ENCODE measurements at places on chromosomes 2 and 18.

DNA sequence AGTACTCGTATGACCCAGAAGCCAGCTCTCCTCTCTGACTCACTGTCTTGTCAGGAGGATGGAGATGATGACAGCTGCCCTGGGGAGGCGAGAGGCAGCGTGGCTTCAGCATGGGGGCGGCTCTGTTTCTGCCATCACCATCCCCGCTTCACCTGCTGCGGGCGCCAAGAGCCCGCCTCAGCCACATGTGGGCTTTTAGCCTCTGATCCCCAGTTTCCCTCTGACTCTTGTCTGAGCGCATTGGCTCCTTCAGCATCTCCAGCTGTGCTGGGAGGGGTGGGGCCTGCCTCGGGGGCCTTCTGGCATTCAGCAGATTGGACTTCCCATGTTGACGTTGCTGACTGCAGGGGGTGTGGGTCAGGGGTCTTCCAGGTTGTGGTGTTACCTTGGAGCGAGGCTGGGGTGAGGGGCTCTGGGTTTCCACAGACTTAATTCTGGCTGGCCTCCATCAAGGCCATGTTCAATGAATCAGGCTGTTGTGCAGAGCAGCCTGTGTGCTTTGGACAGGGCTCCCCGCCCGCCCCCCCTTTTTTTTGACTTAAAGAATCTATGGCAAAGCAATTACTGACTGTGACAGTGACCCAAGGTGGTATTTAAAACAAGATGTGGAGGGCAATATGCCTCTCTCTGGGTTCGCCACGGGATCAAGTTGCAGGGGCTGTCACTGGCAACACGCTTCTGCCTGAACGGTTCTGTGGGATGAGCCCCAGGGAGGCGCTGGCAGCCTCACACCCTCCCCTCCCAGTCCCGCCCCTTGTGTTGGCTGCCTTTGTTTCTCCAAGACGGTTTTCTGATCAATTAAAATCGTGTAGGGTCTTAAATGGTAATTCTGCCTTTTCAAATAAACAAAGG, 228.3 kb downstream of the LDLRAD4 start:
- peak; percentile 70 for DNase-seq

- no peak for DNase-seq
These were observed 815 bp downstream of the CEBPZ start for GRCh38 chr2:37230581-37230980.

- DNase-seq, result no peak
These were observed 9.0 kb upstream of the LCT start for GRCh38 chr2:135845997-135846396.

DNA sequence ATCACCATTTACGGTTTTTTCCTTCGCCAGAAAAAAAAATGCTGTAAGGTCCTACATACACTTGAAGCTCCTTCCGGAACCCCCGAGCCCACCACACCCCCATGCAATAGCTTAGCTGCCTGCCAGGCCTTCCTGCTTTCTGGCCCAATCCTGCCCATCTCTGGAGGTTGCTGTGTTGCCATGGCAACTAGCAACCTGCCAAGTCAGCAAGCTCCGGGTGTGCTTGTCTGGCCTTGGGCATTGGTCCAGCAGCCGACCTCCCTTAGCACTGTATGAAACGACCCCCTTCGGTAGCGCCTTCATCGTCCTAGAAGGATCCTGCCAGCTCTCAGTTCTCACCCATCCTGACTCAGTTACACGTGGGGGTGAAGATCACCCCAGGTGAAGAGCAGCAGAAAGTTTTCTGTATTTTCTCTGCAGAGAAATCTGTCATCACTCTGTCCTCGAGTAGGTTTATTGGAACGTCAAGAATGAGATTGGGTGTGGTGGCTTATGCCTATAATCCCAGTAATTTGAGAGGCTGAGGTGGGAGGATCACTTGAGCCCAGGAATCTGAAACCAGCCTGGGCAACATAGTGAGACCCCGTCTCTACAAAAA, 47.4 kb upstream of the MTCL1 start:
- DNase-seq, result no peak

GRCh38 chr2:210392469-210392881, 77.5 kb upstream of the MYL1 start:
- no peak for DNase-seq

DNA sequence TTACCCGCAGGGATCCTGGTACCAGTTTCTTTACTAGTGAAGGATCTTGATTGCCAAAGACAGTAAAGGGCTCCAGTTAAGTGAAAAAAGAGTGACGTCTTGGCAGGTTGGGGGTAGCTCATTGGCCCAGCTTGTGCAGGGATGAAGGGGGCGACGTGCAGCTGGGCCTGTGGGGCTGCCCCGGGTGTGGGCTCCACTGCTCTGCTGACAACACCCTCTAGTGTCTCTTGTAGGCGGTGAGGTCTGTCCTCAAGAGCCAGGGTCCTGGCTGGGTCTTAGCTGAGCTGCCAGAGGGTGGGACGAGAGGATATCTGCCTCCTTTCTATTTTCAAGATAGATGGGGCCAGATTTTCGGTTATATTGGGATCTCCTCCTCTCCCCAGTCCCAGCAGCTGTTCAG, 6.1 kb downstream of the ARHGEF4 start:
- no peak for DNase-seq

DNA sequence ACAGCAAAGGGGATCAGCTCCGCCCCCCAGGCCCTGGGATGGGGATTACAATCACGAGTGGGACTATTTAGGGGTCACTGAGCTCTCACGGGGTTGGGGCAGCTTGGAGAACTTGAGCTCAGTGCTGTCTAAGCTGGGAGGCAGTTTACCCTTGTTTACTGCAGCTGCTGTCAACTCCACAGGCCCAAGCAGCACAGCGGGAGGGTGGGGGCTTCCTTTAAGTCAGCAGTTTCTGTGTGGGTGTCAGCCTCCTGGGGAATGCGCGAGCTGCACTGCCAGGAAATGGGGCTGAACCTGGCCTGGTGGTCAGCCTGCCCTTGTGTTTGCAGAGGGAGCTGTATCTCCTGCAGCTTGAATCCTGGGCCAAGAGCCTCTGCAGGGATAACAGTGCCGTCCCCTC, 29.8 kb downstream of the TOGARAM2 start:
- no peak for DNase-seq

GRCh38 chr2:129794540-129794939, 184.9 kb upstream of the RAB6C start:
- DNase-seq, result peak; percentile 26

DNA sequence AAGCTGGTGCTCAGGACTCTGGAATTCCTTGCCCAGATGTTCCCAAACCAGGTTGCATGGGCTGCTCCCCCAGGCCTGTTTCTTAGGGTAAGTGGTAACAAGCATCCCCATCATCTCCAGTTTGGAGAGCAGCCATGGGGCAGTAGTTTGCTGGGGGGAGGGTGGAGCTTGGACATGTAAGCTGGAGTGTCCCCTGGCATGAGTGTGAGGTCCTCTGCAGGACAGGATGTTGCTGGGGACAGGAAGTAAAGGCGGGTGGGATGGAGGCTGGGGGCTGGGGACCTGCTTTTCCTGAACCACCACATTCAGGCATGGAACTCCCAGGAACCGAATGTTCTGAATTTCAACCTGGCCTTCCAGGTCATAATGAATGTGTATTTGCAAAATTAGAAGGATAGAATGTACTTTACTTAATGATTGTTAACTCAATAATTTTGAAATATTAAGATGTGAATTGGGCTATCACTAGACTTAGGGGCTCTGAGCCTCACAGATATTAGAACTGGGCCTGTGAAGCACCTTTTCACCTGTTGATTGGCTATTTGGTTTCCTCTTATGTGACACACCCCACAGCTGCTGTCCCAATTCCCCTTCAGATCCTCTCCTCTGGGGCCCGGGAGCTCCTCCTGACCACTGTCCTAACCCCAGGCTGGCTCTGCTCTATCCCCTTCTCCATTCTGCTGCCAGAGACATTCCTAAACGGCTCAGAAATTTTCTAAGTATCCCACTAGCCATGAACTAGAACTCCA, 66.4 kb upstream of the EPAS1 start:
- no peak for DNase-seq

DNA sequence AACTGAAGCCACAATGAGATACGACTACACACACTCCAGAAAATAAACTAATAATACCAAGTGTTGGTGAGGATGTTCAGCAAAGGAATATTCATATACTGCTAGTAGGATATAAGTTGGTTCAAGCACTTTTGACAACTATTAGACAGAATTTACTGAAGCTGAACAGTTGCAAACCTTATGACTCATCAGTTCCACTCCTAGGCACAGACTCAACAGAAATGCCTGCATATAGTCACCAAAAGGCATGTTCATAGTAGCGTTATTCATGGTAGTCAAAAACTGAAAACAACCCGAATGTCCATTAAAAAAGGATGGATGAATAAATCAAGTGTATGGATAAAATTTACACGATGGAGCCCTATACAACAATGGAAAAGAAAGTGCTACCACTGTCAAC, 232.0 kb downstream of the ANAPC1 start:
- DNase-seq, result no peak

- DNase-seq, result no peak
These were observed 23.6 kb upstream of the AFTPH start for GRCh38 chr2:64500549-64500948.

GRCh38 chr18:67875944-67876343, 359.4 kb upstream of the DSEL start:
- no peak for DNase-seq

GRCh38 chr2:240223631-240224030, 83.2 kb upstream of the OTOS start:
- DNase-seq, result no peak

DNA sequence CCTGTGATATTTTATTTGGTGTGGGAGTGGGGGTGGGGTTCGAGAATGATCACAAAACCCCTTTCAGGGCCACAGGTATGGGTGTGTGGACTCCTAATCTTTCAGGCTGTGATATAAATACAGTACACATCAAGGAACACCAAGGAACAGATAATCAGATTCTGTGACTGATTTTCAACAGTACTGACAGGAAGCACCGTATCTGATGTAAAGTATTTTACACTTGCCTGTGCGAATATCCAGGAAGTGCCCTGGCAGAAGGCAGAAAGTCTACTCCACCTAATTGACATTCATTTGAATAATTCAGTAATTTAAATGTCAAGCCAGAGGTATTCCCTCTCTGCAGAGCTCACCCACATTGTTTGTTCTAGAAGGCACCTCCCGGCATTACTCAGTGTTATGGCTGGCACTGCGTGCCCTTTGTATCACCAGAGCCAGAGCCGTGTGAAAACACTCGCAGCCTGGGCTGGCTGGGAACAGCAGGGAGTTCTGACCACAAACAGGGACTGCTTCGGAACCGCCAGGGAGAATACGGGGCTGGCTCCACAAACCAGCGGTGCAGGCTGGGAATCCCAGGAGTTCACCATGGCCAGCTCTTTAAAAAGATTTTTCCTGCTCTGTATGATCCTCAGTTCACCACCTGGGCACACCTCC, 91.8 kb downstream of the ACVR1 start:
- DNase-seq, result peak; percentile 76

GRCh38 chr2:22893761-22894517, 491.0 kb upstream of the KLHL29 start:
- no peak for DNase-seq

DNA sequence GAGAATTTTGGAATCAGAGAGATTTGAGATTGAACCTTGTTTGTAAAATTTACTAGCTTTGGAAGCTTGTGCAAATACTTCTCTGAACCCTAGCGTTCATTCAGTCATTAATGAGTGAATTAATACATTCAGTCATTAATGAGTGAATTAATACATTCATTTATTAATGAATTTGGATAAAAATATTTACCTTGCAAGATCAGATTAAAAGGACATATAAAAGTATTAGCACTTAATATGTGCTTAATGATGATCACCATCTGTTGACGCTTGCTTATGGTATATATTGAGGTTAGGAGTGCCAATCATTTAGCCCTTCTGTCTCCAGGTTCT, 26.9 kb downstream of the EML4 start:
- no peak for DNase-seq

GRCh38 chr2:219282375-219282774, 3.2 kb downstream of the DNAJB2 start:
- DNase-seq, result no peak

- no peak for DNase-seq
These were observed 227.6 kb downstream of the SLC8A1 start for GRCh38 chr2:40224318-40224717.

DNA sequence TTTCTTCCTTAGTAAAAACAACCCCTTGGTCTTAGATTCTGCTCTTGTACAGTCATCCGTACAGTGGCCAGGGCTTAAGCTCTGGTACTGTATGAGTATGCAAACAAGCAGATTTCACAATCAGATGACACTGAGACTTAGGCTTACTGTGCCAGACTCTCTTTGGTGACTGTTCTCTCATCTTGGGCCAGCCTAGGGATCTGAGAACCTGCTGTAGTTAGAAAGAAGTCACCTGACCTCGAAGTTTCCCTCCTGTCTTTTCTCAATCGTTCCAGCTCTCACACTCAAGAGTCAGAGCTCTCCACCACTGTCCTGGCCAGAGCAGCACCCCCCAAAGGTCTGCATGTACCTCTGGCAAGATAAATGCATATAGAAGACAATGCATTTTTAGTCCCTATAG, 63.2 kb downstream of the ZEB2 start:
- DNase-seq, result no peak

DNA sequence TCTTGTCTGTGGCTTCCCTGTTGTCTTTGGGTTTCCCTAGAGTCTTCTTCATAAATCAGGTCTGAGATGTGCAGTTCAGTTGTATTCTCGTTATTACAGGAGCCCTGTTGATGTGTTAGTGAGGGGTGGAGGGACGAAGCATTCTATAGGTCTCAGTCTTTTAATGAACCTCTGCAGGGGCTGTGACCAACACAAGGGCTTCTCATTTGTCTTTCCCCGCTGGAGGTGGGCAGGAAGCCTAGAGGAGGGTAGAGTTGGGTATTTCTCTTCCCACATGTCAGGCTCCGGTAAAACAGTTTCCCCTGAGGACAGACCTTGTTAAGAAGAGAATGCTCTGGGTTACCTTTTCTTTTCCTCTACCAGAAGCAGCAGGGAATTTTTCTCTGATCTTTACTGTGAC, 31.2 kb downstream of the PROC start:
- DNase-seq, result no peak

- DNase-seq, result peak; percentile 88
These were observed at the start of gene ATOH8 for GRCh38 chr2:85753525-85754312. TSS of gene ATOH8 (plus strand) at chr2:85753991. CDS start at chr2:85754190, 199 bp downstream.

GRCh38 chr18:65754121-65754520, 3.3 kb downstream of the CDH7 start:
- no peak for DNase-seq

DNA sequence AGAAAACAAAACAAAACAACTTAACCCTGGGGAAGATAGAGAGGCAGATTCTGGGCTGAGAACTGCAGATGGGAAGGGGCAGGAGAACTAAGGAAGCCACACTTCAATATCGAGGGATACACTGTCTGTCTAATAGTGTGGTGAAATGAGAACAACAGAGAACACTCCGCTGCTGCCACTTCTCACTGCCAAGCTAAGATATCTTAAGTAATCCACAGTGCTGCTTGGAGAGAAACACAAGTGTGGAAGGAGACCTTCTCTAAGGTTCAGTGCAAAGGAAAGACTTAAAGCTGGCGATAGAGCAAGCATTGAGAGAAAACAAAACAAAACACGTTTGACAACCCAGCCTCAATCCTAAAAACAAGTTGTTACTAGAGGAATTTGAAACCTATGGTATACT, 37.4 kb downstream of the DLGAP1 start:
- DNase-seq, result no peak

GRCh38 chr2:53778536-53779162, 8.1 kb downstream of the ASB3 start:
- no peak for DNase-seq

- peak; percentile 79 for DNase-seq
These were observed 601 bp downstream of the ENOSF1 start for GRCh38 chr18:711657-712400.

GRCh38 chr2:242029422-242030225, 160.1 kb downstream of the RTP5 start:
- peak; percentile 54 for DNase-seq

GRCh38 chr2:149077861-149078260, 39.4 kb downstream of the LYPD6B start:
- no peak for DNase-seq

- peak; percentile 49 for DNase-seq
These were observed 294.4 kb upstream of the HDAC4 start for GRCh38 chr2:239695106-239695727.
